ENCODE measurements at places on chromosomes 4 and X.
A peak's percentile ranks its signal among the peaks of the same experiment; 100 is the strongest.

GRCh38 chr4:148926276-148927260 lies 484.4 kb upstream of the NR3C2 start:
- peak; percentile 60 for DNase-seq

- DNase-seq = no peak
Observed at GRCh38 chrX:86066998-86067397, 19.6 kb upstream of the CHM start.

- peak; percentile 30 for DNase-seq
Observed at GRCh38 chr4:38060829-38061431, 100.7 kb downstream of the PTTG2 start.

GRCh38 chrX:40098264-40099054 lies 701 bp upstream of the BCOR start:
- no peak for DNase-seq

GRCh38 chr4:31374256-31374960 lies 654.2 kb downstream of the PCDH7 start:
- DNase-seq = no peak

GRCh38 chr4:80196922-80197573 lies at the start of gene PRDM8:
Gene PRDM8, plus strand, starts transcription at chr4:80197503. Its CDS starts 2,578 bp downstream, at chr4:80200081.
- DNase-seq = peak; percentile 19

Data from epithelial cell of esophagus (primary cell).